ENCODE measurements at places on chromosomes 11 and 22.

DNA sequence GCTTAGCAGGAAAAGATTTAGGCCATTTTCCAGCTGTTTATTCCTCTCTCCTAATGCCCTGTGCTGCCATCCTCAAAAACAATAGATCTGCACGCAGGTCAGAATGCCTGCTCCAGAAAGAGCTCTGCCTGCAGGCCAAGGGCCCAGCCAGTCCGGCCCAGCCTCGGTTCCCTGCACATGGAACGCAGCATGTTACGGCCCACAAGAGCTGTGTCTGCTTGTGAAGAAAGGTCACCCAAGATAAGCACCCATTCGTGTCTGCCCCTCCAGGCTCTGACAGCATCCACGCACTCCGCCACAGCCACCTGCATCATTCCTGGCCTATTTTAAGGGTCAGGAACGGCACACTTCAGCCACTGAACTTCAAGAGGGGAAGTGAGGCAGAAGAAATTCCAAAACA, 152.2 kb downstream of the SPATA19 start:
- no peak for DNase-seq

- DNase-seq, result no peak
Observed at GRCh38 chr22:22927196-22927887, 39.7 kb downstream of the IGLL5 start.

GRCh38 chr11:69704508-69705253, 859 bp upstream of the FGF19 start:
- DNase-seq, result no peak

DNA sequence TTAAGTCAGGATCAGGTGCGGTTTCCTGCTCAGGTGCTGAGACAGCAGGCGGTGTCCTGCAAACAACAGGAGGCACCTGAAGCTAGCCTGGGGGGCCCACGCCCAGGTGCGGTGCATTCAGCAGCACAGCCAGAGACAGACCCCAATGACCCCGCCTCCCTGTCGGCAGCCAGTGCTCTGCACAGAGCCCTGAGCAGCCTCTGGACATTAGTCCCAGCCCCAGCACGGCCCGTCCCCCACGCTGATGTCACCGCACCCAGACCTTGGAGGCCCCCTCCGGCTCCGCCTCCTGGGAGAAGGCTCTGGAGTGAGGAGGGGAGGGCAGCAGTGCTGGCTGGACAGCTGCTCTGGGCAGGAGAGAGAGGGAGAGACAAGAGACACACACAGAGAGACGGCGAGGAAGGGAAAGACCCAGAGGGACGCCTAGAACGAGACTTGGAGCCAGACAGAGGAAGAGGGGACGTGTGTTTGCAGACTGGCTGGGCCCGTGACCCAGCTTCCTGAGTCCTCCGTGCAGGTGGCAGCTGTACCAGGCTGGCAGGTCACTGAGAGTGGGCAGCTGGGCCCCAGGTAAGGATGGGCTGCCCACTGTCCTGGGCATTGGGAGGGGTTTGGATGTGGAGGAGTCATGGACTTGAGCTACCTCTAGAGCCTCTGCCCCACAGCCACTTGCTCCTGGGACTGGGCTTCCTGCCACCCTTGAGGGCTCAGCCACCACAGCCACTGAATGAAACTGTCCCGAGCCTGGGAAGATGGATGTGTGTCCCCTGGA, at the start of gene MYO7A:
Gene MYO7A (plus strand): TSS at position 327 of the 772 bp plus-strand sequence. CDS start 2,389 bp downstream, outside the sequence.
- no peak for DNase-seq

DNA sequence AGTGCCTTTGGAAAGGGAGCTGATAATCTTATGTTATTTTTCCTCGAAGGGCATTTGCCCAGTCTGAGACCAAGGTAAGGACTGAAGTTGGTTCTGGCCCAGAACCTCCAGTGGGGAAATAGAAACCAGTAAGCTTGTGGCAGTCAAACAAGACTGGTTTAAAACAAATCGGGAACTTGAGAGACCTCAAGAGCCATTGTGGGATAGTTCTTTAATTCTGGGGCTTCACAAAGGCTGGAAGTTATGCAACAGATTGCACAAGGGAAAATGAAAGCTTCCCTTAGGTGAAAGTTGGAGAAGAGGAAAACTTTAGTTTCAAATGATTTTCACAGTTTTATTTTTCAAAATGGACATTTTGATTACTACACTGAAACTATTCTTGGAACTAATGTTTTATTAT, 33.5 kb upstream of the RAB38 start:
- DNase-seq, result no peak

- no peak for DNase-seq
Observed at GRCh38 chr22:19113429-19113828, 8.8 kb downstream of the DGCR2 start.

DNA sequence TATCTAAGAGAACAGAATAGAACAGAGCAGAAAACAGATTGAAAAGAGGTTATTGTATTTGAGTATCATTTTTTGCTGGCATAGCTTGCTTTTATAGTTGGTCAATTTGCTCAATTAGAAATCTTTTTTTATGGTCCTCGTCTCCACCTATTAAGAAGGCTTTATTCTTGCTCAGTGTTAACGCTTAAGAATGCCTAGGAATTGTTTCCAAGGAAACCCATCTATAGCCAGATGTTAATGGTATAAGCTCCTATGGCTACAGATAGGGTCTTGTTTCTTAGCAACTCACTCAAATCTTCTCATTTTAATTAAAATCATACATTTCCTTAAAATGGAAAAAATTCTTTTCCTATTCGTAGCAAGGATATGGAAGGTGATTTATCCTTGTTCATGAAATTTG, 392.3 kb downstream of the TMEM135 start:
- no peak for DNase-seq

- no peak for DNase-seq
Observed at GRCh38 chr11:73878771-73879170, 2.0 kb downstream of the PAAF1 start.

DNA sequence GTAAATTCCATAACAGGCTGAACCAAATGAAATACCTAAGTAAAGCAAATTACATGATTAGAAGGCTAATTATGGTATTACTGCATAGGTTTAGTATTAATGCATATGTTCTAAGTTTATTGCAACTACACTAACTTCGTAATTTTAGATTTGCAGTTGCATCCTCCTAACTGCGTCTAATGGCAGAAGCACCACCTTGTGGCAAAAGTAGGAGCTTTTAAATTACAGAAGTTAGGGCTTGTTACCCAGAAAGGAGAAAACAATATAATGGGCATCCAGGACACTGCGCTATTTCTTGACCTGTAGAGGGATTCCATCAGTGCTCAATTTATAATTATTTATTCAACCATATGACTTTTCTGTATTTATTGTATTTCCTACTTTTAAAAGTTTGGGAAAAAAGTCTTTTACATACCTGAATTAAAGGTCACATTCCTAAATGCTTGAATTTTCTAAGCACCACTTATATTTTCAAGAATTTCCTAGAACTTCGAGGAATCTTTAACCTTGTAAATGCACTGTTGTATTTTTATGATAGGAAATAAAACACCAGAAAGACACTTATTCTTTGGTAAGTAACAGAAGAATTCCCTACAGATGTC, 16.3 kb upstream of the GPR83 start:
- DNase-seq, result no peak

DNA sequence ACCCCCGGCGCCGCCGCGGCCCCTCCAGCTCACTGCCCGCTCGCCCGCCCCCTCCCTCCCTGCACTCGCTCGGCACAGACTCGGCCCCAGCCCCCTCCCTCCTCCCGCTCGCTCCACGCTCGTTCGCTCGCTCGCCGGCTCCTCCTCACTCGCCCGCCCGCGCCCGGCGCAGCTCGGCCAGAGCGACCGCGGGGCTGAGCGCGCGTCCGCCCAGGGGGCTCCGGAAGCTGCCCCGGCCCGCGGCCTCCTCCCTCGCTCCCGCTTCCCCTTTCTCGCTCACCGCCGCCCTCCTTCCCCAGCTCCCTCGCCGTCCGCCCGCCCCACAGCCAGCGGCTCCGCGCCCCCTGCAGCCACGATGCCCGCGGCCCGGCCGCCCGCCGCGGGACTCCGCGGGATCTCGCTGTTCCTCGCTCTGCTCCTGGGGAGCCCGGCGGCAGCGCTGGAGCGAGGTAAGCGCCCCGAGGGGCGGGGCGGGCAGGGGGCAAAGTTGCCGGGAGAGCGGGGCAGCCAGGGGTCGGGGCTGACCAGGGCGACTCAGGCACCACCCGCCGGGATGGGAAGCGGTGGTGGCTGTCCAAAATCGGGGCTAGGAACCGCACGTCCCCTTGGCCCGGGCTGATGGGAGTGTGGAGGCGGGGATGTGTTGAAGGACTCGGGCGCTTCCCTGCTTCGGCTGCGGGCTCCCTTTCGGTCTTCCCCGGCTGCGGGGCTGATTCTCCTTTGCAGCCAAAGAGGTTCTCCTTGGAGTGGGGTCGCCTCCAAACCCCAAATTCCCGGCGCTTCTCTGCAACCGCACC, at the start of gene SEZ6L:
Gene SEZ6L (plus strand): TSS at position 148 of the 797 bp plus-strand sequence. CDS start 208 bp downstream, at position 356.
- DNase-seq, result no peak

DNA sequence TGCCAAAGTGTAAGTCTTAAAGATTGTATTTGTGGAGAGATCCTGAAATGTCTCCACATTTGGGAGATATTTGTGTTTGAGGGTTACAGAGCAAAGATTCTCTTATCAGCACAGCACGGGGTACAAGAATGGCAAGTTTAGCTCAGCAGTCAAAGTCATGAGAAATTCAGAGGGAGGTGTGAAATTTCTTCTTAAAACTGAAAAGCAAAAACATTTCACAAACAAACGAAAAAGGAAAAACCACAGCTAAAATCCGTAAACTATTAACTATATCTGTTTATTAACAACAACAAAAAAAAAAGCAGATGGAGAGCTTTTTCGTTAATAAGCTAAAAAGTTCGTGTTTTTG, 40.9 kb upstream of the ETS1 start:
- DNase-seq, result no peak

- no peak for DNase-seq
Observed at GRCh38 chr11:19922689-19923035, 210.0 kb downstream of the NAV2 start.

DNA sequence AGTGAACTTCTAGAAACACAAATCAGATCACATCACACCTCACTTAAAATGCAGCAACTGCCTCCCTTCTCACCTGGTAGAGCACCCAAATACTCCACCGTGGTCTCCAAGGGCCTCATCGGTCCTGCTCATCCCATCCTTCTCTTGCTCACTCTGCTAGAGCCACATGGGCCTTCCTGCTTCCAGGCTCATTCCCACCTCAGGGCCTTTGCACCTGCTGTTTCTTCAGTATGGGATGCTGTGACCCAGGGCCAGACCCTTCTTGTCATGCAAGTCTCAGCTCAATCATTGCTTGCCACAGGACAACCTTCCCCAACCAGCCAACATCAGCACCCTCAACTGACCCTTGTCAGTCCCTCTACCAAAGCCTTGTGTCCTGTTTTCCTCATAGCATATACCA, 124.9 kb downstream of the GALNT18 start:
- DNase-seq, result no peak

GRCh38 chr22:29811377-29811776, 26.7 kb downstream of the ASCC2 start:
- DNase-seq, result no peak

- DNase-seq, result no peak
Observed at GRCh38 chr22:50173311-50173982, 2.9 kb downstream of the PANX2 start.

DNA sequence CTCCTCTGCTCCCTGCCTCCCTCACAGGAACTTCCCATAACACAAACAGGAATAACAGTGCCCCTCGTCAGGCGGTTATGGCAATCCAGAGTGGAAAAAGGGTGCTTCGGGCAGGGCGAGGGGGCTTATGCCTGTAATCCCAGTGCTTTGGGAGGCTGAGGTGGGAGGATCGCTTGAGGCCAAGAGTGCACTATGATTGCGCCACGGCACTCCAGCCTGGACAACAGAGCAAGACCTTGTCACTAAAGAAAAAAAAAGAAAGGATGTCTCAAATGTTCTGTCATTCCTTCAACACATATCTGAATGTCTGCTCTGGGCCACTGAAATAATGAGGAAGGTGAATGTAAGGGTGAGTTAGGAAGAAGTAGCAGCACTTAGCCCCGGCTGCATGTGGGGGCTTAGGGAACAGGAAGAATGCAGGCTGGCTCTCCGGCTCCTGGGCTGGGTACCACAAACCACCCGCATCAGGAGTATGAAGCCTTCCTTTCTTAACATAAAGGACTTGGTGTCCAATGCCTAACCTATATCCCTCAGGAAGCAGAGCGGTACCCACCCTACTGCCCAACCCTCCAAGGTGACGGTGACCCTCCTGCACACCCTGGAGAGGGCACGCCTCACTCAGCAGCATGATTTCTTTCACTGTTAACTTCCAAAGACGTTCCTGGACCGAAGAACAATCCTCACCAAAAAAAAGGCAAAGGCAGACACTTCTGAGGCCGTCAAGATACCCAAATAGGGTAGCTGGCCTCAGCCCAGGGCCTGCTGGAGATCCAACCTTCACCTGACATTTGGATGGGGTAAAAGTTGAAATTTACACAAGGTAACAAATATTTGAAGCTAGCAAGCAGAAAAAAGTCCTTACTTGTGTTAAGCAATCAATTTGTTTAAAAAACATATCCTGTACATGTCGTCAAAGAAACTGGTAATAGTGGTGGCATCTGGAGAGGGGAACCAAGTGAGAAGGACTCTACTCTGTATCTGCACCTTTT, 3.8 kb downstream of the CPT1A start:
- no peak for DNase-seq

DNA sequence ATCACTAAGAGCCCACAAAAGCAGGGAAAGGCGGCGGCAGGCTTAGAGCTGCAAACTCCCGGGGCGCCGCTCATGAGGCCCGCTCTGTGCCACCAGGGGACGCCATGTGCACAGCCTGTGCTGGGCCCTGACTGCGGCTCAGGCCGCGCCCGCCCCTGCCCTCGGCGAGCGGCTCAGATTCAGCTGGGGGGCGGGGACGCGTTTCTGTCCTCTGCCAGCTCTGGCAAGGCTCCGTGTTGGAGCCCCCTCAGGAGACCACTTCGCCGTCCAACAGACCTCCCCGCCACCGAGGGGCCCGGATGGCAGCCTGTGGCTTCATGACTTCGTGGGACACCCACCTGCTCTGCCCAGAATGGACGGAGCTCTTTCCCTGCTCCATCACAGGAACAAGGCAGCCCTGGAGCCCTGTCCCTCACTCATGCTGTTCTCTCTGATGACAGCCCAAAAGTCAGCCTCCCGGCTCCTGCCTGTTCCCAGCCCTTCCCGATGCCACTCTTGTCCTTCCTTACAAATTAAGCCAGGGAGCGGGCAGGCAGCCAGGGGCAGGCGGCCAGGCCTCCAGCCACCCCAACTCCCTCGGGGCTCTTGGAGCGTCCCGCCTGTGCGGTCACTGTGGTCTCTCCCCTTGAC, 69.1 kb downstream of the NAT10 start:
- DNase-seq, result peak; percentile 72

GRCh38 chr11:86916330-86916729, 38.9 kb downstream of the FZD4 start:
- DNase-seq, result no peak

- no peak for DNase-seq
Observed at GRCh38 chr11:111589886-111590499, 12.3 kb upstream of the SIK2 start.

- DNase-seq, result no peak
Observed at GRCh38 chr11:34972892-34973291, 56.5 kb downstream of the PDHX start.

DNA sequence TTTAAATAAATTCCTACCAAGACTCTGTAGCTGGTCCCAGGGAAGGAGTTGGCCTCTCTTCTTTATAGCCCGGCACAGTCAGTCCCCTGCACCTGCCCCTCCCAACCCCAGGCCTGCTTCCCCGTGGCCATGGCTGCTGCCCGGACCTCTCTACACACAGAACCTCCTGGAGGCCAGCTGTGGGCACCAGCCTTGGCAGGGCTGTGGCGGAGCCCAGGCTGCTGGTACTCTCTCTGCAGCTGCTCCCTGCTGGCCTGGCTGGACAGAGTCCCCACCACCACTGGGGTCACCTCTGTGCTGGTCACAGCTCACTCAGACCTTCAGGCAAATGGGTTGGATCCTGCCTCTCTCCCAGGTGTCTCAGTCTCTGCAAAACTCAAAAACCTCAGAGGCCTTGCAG, 69.3 kb downstream of the LRP5 start:
- DNase-seq, result no peak

- no peak for DNase-seq
Observed at GRCh38 chr11:37558619-37559210, 960.7 kb upstream of the RAG2 start.

All from activated T-cell treated with anti-CD3 and anti-CD28 coated beads for 1 hour (primary cell).